ENCODE measurements at places on chromosomes 7 and 10.
A peak's percentile ranks its signal among the peaks of the same experiment; 100 is the strongest.

GRCh38 chr7:38932509-38933168 lies 23.6 kb upstream of the VPS41 start:
- peak; percentile 48 for DNase-seq

DNA sequence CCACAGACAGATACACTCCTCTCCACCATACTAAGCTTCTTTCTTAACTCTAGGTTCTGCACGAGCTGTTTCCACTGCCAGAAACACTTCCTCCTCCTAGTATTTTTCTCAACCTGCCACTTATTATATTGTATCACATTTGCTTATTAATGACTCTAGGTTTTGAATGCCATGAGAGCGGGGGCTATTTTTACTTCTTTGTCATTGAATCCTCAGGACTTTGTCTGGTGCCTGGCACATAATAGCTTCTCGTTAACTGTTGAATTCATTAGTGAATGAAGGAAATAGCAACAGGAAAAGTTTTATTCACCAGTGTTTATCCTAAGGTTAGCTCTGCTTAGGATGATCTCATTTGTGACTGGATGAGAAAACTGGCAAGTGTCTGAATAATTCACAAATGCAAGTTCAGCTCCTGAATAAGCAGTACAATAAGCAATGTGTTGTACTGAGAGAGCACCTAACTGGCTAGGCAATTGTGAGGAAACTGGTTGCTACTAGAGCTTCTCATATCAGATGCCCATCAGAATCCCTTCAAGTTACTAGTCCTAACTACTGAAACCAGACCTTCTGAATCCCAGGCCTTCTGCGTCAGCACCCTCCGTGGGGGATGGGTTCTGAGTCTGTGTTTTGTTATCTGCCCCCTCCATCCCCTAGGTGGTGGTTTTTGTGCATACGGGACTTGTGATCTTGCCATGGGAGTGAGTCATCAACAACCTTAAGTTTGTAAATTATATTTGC lies 92.7 kb downstream of the LSMEM1 start:
- DNase-seq: no peak

DNA sequence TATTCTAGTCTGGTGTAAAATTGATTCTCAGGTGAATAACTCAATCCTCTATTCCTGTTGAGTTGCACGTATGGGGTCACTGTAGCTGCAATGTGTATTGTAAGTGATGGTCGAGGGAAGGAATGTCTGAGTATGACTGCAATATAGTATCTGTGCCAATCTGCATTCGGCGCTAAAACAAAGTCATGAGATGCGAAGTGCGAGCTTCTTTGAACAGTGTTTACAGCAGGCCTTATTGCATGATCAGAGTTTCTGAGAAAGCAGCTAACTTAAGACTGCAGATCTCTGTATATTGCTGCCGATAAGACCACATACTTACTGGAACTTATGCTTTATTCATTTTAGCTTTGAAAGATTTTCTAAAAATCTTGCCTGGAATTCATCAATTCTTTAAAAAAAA lies 341.7 kb upstream of the BMPER start:
- no peak for DNase-seq

GRCh38 chr7:30543813-30544525 lies 39.3 kb upstream of the GGCT start:
- no peak for DNase-seq

DNA sequence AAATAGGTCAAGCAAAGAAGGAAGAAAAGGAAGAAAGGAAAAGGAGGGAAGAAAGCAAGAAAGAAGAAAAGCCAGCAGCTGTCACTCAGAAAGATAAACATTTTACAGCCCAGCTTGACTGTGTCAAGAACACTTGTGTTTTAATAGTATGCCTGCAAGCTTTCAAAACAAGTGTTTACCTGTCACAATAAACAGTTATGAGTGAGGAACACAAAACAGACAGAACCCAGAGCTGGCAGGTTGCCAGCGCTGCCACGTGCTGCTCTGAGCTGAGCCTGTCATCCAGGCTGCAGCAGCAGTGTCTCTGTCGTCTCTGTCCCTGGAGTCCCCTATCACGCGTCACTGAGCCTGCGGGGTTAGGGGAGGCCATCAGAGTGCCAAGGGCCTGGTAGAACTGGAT lies 827.6 kb upstream of the AUTS2 start:
- DNase-seq: peak; percentile 57

DNA sequence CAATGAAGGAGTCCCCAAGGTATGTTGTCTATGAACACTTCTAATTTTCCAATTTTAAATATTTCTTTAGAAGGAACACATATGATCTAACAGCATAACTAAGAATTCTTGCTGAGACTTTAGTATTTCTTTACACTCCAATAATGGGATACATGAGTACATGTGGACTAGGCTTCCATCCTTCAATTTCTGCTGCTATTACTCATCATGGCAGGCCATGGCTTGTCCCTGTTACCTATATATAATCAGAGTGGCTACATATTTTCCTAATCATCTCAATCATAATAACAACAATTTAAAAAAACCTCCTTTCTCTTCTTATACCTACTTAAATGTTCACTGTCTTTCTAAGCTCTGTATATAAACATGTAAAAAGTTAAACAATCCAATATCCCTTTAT lies 60.3 kb upstream of the TAC1 start:
- no peak for DNase-seq

- no peak for DNase-seq
These were observed 19.8 kb upstream of the COL26A1 start for GRCh38 chr7:101342892-101343291.

- DNase-seq: no peak
These were observed 169.3 kb downstream of the FAM107B start for GRCh38 chr10:14605231-14605925.

DNA sequence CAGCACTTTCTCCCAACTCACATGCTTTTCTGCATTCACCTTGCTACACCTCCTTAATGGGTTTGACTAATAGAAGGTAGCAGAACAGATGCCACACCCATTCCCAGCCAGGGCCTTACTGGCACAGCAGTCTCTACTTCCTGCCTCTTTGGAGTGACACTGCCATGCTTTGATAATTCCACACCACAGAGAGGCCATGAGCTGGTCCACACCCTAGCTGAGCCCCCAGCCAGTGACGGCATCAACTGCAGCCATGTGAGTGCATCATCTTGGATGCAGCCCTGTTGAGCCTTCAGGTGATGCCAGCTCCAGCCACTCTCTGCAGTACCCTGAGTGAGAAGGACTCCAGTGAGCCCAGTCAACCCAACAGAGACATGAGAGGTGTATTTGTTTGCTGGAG lies 27.5 kb upstream of the EZH2 start:
- DNase-seq: no peak

- no peak for DNase-seq
These were observed 39.0 kb downstream of the AKR1B1 start for GRCh38 chr7:134419875-134420274.

GRCh38 chr7:96314402-96315124 lies 7.3 kb downstream of the SLC25A13 start:
- no peak for DNase-seq
